ENCODE measurements at places on chromosomes 4 and X.

DNA sequence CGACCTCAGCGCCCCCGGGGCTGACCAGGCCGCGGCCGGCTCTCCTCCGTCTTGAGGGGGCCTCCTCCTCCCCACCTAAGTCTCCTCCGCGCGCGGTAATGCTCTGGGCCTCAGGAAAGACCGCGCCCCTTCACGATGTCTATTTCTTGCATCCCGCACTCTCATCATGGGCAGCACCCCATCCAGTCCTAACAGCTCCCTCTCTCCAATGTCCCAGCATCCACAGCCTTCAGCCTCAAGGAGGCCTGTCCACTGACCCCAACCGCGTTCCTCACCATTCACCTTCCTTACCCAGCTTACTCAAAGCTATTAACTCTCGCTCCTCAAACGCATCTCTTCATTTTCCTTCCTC, 77.5 kb downstream of the MAGED4 start:
- DNase-seq = no peak

DNA sequence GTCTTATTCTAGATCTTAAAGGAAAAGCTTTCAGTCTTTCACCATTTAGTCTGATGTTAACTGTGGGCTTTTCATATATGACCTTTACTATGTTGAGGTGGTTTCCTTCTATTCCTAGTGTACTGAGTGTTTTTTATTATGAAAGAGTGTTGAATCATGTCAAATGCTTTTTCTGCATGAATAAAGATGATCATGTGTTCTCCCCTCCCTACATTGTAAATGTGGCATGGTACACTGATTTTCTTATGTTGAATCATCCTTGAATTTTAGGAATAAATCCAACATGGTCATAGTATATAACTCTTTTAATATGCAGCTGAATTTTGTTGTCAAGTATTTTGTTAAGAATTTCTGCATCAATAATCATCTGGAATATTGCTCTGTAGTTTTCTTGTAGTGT, 4.3 kb downstream of the CLGN start:
- no peak for DNase-seq

GRCh38 chrX:13263560-13264251, 56.1 kb downstream of the ATXN3L start:
- no peak for DNase-seq

- DNase-seq = no peak
Measured at GRCh38 chrX:109793191-109793590, 60.1 kb upstream of the ACSL4 start.

GRCh38 chr4:151469970-151470369, 61.0 kb downstream of the FHIP1A start:
- no peak for DNase-seq

DNA sequence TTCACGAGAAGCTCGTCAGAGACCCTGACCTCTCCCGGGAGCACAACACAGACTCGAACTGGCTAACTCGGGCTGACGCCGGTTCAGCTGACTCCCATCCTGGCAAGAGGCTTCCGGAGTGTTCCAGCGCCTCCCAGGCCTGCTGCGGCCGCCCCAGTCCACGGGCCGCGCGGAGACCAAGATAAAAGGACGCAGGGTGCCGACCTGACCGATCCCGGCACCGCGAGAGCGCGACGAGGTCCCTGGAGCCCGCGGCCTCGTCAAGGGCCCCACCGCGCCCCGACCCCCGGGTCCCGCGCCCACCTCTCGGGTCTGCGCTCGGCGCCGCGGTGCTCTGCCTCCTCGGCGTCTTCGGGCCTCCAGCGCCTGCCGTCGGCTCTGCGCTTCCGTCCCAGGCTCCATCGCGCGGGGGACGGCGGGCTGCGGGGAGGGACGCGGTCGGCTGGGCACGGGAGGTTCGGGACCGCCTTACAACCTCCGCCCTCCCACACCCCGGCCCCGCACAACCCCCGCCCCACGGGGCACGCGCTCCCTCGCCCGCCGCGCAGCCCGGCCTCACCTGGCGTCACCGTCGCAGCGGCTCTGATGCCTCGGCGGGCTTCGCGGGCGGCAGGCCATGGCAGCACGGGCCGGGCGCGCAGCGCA, 426 bp downstream of the SLBP start:
- peak; percentile 50 for DNase-seq

DNA sequence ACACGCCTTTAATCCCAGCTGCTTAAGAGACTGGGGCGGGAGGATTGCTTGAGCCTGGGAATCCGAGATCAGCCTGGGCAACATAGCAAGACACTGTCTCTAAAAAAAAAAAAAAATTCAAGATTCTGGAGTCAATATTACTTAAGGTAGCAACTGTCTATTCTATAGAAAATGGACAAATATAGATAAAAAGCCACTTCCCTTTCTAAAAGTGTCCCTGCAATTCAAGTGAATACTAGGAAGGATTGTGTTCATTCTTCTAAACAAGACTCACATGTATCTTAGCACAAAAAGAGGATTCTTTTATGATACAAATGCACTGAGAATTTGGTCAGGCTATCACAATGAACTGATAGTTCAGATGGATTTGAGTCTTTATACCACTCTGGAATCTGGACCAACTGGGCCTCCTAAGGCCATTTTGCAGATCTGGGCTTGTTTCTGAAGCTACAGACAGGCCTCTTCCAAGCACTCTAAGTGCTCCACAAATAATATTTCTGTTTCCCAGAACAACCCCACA, 7.0 kb downstream of the PKD2 start:
- no peak for DNase-seq

DNA sequence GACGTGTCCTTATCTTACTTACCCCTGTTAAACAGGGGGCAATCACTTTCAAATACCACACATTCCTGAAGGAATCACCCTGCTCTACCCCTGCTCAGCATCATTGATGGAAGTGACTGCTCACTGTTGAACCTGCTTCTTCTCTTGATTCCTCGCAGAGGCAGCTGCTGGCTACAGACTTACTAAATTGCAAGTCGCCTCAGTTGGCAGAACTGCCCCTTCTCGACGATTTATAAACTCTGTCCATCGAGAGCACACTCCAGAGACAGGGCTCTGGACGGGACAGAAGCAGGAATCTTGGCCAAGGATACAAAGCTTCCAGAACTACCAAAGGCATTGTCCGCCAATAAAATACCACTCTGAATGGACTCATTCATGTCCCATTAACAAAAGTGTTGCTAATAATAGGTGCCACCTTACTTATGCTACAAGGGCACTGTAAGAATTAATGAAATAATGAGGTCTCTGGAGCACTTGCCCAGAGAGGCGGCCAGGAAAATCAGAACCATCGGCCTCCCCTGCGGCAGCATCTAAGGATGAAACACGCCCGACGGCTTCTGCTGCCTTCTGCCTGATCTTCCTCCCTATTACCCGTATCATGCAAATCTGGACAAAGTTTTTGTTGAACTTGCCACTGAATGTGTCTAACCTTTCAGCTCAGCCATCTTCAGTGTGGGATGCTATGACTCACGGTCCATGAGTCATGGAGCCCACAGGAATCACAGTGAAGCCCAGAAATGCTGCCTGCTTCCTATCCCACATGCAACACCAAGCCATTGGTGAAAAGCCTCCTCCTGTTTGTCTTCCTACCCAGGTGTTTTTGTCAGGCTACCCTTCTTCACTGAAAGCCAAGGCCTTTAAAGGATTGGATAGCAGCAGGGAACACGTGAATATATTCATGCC, 164.9 kb downstream of the MAML3 start:
- DNase-seq = no peak

DNA sequence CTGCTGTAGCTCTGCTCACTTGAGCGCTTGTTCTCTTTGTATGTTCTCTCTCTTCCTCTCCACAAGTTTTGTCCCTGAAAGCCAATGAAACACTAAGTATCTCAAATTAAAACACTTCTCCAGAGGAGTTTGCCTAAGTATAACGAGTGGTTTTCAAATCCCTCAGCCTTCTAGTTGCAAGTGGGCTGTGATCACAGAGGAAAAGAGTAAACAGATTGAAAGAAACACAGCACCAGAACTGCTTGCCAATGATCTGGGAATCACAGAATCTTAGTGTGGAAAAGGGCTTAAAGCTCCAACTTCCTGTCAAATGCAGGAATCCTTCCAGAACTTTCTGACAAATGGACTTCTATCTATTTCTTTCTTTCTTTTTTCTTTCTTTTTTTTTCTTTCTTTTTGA, 4.8 kb upstream of the PRSS12 start:
- DNase-seq = no peak

DNA sequence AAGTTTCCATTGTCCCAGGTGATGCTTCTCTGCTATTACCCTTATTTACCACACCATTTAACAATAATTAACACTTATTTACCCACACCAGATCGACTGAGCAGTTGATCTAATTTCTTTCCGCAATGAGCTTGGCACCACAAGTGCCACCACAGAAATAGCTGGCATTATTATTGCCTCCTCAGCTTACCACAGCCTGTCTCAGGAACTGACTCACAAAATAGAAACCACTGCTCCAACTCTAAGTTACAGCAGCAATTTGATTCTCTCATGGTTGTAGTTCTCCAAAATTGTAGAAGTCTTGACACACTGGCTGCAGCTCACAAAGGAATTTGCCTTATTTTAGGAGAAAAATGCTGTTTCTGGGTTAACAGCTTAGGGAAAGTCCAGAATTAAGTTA, 22.5 kb downstream of the ZNF721 start:
- peak; percentile 24 for DNase-seq

DNA sequence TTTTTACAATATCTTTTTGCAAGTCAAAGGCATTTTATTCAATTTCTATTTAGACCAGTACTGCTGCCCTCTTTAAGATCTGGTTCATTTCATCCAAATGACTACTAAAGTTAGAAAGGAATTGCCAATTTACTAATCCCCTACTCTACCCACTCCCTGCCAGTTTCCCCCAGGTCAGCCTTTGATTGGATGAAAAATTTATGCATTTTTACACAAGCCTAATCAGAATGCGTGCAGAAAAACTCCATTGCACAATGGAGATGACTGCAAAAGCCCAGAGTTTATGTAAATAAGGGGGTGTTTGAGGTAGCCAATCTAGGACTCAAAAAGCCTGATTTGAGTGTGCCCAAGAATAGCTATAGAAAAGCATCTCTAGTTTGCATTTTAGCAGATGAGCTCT, 310.6 kb downstream of the PABPC4L start:
- no peak for DNase-seq

DNA sequence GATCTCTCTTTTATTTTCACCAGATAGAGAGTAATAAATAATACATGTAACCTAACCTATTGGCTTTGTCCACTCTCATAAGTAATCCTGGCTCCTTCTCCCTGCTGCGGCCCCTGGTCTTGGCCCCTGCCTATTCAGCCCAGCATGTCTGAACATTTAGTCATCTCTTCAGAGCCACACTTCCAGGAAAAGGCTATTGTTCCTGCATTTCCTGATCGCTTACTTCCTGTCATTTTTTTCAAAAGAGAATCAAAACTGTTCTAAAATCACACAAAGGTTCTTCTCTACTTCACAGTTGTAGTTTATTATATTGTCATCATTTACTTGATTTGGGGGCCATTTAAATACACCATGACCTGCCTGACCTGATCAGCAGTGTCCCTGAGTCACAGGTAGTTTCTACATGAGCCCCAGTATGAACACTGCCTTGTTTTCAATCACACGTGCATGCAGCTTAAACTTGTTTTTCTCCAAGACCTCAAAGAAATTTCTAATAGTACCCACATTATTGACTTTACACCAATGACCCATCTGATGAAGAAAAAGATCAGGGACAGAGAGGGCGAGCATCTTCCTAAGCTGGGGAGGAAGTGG, 47.4 kb upstream of the KDR start:
- DNase-seq = no peak

DNA sequence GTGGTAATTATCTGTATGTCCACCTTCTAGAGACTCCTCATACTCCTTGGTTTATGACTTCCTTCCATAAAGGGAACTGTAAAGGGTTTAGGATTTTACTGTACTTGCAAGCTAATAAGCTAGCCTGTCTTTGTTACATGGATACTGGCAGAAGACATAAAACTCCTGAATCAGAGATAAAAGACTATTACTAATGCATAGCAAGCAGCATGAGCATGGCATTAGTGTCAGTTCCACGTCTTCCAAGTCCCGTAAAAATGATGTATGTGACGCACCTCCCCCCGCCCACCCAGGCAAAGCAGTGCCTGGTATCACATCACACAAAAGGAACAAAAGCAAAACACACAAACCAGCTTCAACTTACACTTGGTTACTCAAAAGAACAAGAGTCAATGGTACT, 71.0 kb downstream of the SLC10A6 start:
- DNase-seq = no peak

DNA sequence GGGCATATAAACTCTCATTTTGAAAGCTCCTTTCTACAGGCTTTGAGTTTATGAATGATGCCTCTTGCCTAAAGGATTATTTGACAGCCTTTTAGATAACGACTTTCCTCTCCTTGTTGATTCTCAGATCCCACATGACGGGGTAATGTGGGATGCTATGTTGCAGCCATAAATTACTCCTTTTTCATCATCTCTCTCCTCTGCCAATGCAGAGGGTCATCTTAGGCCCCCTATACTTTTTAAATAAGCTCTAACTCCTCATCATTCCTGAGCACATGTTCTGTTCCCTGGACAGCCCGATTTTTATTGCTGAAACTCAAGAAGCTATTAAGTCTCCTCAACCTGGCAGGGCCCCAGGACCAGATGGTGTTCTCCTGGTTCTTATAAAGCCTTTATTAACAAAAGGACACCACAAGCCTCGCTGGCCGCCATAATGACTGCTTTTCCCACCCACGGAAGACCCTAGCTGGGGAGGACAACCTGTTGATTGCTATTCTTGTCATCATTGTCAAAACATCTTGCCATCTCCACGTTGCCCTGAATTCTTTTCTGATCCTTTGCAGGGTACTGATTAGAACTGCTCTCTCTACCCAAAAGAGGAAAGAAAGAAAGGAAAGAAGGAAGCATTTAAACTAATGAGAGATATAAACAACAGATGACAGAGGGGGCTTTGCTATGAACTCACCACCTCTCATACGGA, 150.7 kb downstream of the DHX15 start:
- DNase-seq = no peak

GRCh38 chr4:24477919-24478318, 106.4 kb downstream of the DHX15 start:
- DNase-seq = no peak

GRCh38 chr4:105191621-105192210, 45.0 kb downstream of the TET2 start:
- DNase-seq = no peak

GRCh38 chrX:143964549-143964948, 80.7 kb downstream of the UBE2NL start:
- DNase-seq = no peak

DNA sequence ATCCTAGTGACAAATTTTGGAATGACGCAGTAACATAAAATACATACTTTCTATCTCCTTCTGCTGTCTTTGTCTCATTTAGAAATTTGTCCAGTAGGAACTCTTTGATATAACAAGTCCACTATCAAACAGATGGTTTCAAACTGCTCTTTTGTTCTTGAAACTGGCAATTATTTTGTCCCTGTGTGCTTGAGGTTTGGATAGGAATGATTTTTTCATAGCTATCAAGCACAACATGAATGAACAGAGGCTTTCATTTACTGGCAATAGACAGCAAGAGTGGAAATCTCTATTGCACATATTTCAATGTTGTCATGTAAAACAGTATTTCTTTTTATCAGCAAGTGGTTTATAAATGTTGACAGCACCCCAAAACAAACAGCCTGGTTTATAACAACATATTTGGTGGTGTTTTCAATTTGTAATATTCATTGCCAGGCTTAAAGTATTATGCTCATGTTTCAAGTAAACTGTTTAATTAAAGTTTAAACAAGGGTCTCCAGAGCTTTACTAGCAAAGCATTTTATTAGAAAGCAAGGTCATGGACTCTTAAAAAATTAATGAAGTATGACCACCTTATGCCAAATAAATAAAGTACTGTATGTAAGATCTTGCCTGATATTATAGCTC, 60.0 kb downstream of the TIGD2 start:
- no peak for DNase-seq

Measured in activated CD4-positive, alpha-beta memory T cell treated with anti-CD3 and anti-CD28 coated beads, Interleukin-2, amount 10 ng/mL, durations not matched to agents 7 days and 5 days (primary cell).